ENCODE measurements at places on chromosomes 12 and 14. TPM values are rescaled to one million over a fixed set of nuclear protein-coding genes. Genes with fewer than 3 reads are reported as not detected.

DNA sequence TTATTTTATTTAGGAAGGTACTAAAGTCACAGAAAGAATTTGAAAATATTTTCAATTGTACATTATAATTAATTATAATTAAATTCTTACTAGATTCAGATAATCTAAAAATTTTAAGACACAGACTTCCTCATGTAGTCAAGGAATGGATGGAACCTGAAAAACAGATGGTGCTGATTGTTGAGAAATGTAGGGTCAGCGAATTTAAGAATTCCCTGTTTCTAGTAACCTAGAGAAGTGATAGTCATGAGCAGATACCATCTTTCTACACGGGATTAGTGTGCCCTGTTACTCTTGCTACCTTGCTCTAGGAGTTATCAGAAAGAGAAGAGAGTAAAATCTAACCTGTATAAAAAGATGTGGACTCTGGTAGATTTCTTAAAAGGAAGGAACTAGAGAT lies 37.5 kb upstream of the PTHLH start:
- H3K4me3 ChIP-seq, result no peak overlapping the region
- no peak for DNase-seq
- H3K36me3 ChIP-seq, result no peaks in the 10 kb centered on the region
- no peaks in the 10 kb centered on the region for H3K4me1 ChIP-seq

- no peak overlapping the region for H3K27ac ChIP-seq
- H3K27me3 ChIP-seq, result no peaks in the 10 kb centered on the region
- peak; percentile 13 for DNase-seq
Observed at GRCh38 chr12:26473291-26473690, 277.9 kb downstream of the SSPN start.

DNA sequence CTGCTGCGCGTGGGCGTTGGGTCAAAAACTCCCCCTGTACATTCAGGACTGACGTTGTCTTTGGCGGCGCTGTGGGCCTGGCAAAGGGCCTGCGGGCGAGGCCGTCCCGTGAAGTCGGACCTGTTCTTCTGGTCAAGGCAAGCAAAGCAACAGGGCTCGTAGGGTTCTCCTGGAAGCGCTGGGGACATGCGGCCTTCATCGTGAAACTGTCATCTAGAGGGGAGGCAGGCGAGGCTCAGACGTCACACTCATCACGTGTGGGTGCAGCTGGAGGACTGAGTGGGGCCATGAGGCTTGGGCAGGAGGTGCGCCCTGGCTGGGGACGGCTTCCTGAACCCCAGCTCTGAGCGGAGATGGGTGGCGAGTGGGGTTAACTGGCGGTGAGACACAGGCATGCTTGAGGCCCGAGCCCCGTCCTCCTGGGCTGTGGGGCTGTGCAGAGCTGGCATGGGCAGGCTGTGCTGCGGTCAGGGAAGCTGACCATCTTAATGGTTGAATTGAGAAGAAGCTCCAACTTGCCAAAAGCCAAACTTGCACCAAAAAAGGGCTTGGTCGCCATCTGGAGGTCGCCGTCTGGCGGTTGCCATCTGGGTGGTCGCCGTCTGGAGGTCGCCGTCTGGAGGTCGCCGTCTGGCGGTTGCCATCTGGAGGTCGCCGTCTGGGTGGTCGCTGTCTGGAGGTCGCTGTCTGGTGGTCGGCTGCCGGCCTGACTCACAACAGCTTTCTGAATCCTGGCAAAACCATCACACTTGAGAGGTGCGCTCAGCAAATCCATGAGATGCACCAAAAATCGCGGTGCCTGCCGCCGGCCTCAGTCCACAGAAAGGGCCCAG lies 66.2 kb downstream of the NOC4L start:
- peaks cover 6% of the 10 kb centered on the region for H3K27me3 ChIP-seq
- H3K36me3 ChIP-seq, result no peaks in the 10 kb centered on the region

DNA sequence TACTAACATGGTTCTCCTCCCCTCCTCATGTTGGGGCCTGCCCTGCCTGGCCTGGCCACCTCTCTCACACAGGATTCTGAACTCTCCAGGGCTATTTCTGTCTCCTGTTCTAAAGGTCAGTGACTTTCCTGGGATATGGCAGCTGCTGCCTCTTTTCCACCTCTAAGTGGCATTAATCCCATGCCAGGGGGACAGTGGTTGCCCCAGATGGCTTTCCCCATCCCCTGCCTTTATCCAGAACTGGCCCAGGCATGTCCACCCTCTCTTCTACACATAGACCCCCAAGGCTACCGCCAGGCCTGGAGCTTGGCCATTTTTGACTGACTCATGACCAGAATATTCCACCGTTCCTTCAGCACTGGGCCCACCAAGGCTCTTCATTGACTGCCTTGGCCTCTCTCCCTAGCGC lies 90.4 kb downstream of the IRF2BPL start:
- peaks cover 21% of the 10 kb centered on the region for H3K4me1 ChIP-seq
- no peaks in the 10 kb centered on the region for H3K36me3 ChIP-seq
- no peaks in the 10 kb centered on the region for H3K27me3 ChIP-seq
- peak overlapping the region; percentile 65 for H3K27ac ChIP-seq

DNA sequence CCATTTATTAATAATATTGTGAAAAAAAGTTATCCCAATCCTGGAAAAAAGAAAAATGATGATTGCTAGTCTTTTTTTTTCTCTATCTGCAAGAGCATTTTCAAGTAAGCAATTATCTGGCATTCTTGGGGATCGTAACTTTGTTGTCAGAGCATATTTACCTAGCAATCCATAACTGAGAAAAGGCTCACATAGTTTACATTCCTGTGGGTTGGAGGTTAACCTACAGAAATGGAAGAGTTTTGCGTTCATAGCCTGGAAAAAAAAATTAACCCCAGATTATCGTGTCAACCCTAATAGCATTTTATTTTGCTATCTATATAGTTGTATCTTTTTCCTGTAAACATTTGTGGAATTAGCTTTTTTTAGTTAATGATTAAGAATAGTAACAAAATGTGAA lies 292.3 kb downstream of the DAD1 start:
- H3K4me1 ChIP-seq, result peaks cover 6% of the 10 kb centered on the region
- no peaks in the 10 kb centered on the region for H3K36me3 ChIP-seq
- peak; percentile 88 for DNase-seq
- no peak overlapping the region for H3K27ac ChIP-seq
- H3K27me3 ChIP-seq, result no peaks in the 10 kb centered on the region

- H3K4me1 ChIP-seq, result peaks cover 11% of the 10 kb centered on the region
- H3K27me3 ChIP-seq, result no peaks in the 10 kb centered on the region
- peaks cover 43% of the 10 kb centered on the region for H3K36me3 ChIP-seq
- DNase-seq, result peak; percentile 76
- peak overlapping the region; percentile 97 for H3K4me3 ChIP-seq
- H3K27ac ChIP-seq, result peak overlapping the region; percentile 91
Observed at GRCh38 chr12:98595243-98595988, 1.9 kb downstream of the SLC25A3 start.

DNA sequence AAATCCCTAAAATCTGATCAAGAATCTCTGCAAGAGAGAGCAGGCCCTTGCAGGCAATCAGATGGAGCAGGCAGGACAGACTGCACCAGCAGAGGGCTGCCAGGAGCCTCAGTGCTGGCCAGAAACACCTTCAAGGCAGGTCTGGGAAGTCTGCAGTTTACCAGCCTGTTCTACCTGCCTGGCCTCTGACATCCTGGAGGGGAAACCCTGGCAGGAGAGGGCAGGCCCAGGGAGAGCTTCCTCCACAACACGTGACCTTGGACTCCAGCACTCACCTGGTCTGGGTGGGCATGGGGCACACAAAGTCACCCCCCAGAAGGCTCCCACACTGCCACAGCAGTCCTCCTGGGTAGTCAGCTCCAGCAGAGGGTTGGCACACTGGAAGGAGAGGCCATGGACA lies 56.0 kb downstream of the ISCA2 start:
- no peak for DNase-seq
- H3K4me1 ChIP-seq, result peaks cover 9% of the 10 kb centered on the region
- H3K27me3 ChIP-seq, result no peaks in the 10 kb centered on the region
- no peak overlapping the region for H3K27ac ChIP-seq
- H3K36me3 ChIP-seq, result peaks cover 47% of the 10 kb centered on the region

- H3K27me3 ChIP-seq, result peaks cover 17% of the 10 kb centered on the region
- no peak for DNase-seq
- H3K36me3 ChIP-seq, result no peaks in the 10 kb centered on the region
- no peak overlapping the region for H3K4me3 ChIP-seq
- no peak overlapping the region for H3K27ac ChIP-seq
- no peaks in the 10 kb centered on the region for H3K4me1 ChIP-seq
Observed at GRCh38 chr14:81447021-81447764, 47.1 kb upstream of the STON2 start.

DNA sequence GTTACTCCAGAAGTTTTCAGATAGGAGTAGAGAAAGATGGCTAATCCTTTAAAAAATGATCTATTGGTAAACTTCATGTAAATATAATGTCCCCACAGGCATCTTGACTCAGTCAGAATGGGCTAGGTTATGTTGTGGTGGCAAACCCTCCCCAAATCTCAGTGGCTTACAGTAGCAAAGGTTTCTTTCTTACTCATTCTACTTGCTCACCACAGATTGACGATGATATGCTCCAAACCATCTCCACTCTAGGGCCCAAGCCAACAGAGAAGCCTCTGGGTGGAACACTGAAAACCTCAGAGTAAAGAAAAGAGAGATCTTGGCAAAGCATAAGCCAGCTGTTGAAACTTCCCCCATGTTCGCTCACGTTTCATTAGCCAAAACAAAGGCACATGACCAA lies 146.4 kb downstream of the EMP1 start:
- H3K36me3 ChIP-seq, result no peaks in the 10 kb centered on the region
- peaks cover 23% of the 10 kb centered on the region for H3K4me1 ChIP-seq
- H3K4me3 ChIP-seq, result no peak overlapping the region
- H3K27me3 ChIP-seq, result no peaks in the 10 kb centered on the region
- H3K27ac ChIP-seq, result no peak overlapping the region

GRCh38 chr12:111864913-111865312 lies 22.9 kb downstream of the MAPKAPK5 start:
- H3K27me3 ChIP-seq, result no peaks in the 10 kb centered on the region
- H3K4me1 ChIP-seq, result no peaks in the 10 kb centered on the region
- H3K27ac ChIP-seq, result no peak overlapping the region
- no peak for DNase-seq
- H3K4me3 ChIP-seq, result no peak overlapping the region

DNA sequence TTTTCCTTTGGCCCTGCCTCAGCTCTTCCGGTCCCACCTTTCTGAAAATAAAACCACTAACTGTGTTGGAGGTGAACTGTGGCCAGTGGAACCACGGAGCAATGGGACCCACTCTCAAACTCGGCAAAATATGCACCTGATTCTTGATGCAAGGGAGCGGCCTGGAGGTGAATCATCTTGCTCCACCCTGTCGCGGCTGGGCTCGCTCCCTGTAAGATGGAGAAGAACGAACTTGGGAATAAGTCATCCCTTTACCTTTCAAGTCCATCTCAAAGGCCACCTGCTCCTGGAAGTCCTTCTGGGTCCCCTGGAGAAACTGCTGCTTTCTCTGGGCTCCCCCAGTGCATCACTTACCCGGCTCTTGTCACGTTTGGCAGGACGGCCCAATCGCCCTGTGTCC lies 309.9 kb downstream of the BCL11B start:
- H3K4me1 ChIP-seq, result peaks cover 5% of the 10 kb centered on the region
- H3K27ac ChIP-seq, result no peak overlapping the region
- H3K27me3 ChIP-seq, result no peaks in the 10 kb centered on the region
- no peak for DNase-seq
- H3K4me3 ChIP-seq, result no peak overlapping the region
- no peaks in the 10 kb centered on the region for H3K36me3 ChIP-seq

GRCh38 chr14:105470350-105471296 lies 4.0 kb upstream of the CRIP2 start:
- no peaks in the 10 kb centered on the region for H3K36me3 ChIP-seq
- no peak overlapping the region for H3K4me3 ChIP-seq
- H3K4me1 ChIP-seq, result peaks cover 16% of the 10 kb centered on the region

DNA sequence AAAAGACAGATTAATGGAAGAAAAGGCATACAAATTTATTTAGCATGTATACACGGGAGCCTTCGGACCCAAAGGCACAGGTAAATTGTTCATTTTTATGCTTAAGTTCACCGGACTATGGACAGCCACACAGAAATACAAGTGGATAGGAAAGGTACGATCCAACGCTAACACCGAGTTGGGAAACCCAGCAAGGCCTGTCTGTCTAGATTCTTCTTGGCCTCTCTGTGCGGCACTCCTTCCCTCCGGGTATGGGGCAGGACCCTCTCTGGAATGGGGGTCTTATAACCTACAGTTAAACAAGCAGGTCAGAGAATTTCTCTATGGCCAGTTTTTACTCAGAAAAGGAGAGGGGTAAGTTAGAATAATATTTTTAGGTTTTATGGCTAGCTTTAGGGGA lies 23.4 kb upstream of the ZDHHC17 start:
- H3K36me3 ChIP-seq, result no peaks in the 10 kb centered on the region
- no peak for DNase-seq
- H3K27me3 ChIP-seq, result no peaks in the 10 kb centered on the region
- no peaks in the 10 kb centered on the region for H3K4me1 ChIP-seq

DNA sequence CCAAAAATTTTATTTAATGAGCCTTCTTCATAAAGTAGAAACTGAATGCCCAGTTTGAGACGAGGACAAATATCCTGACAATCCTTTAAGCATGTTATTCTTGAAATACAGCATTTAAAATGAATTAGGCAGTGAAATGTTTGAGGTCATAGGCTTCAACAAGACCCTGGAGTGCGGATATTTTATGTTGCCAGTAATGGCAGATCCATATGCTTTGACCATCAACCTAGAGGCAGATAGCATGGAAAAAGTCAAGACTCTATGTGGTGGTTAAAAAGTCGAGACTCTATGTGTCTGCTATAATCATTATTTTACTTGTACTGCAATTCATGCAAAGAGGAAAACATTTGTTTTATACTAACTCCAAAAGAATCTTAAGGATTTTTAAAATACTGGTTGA lies 2.0 kb upstream of the MAP4K5 start:
- no peak overlapping the region for H3K27ac ChIP-seq
- no peaks in the 10 kb centered on the region for H3K27me3 ChIP-seq
- no peak overlapping the region for H3K4me3 ChIP-seq
- DNase-seq, result no peak

GRCh38 chr12:109795023-109795422 lies 38.2 kb downstream of the TRPV4 start:
- no peak overlapping the region for H3K27ac ChIP-seq
- no peak overlapping the region for H3K4me3 ChIP-seq
- peak; percentile 30 for DNase-seq
- H3K36me3 ChIP-seq, result no peaks in the 10 kb centered on the region
- H3K4me1 ChIP-seq, result peaks cover 3% of the 10 kb centered on the region

GRCh38 chr12:77314378-77315052 lies 249.1 kb upstream of the E2F7 start:
- H3K27me3 ChIP-seq, result no peaks in the 10 kb centered on the region
- H3K36me3 ChIP-seq, result no peaks in the 10 kb centered on the region

SRRM4 gene
- total RNA-seq, result 0.46 TPM

BICDL1 gene
- 7.3 TPM for total RNA-seq

ZBTB39 gene
- 9.8 TPM for total RNA-seq

Measured in astrocyte (in vitro differentiated cells and primary cell).